NCI-H524 treated with DMSO at 0.1 percent for 48 hours (cell line): ENCODE measurements at places on chromosomes 3 and 15.

GRCh38 chr3:133944181-133944580 is 48.5 kb upstream of the RAB6B start:
- no peak for DNase-seq

GRCh38 chr3:105984837-105985236 is 116.0 kb upstream of the CBLB start:
- DNase-seq: no peak

GRCh38 chr3:17678116-17678741 is 64.2 kb downstream of the TBC1D5 start:
- no peak for DNase-seq

- no peak for DNase-seq
Observed at GRCh38 chr15:64046421-64047153, at the start of gene DAPK2. Gene DAPK2 (minus strand): TSS chr15:64046485. CDS start chr15:64040261, 6,224 bp downstream.

DNA sequence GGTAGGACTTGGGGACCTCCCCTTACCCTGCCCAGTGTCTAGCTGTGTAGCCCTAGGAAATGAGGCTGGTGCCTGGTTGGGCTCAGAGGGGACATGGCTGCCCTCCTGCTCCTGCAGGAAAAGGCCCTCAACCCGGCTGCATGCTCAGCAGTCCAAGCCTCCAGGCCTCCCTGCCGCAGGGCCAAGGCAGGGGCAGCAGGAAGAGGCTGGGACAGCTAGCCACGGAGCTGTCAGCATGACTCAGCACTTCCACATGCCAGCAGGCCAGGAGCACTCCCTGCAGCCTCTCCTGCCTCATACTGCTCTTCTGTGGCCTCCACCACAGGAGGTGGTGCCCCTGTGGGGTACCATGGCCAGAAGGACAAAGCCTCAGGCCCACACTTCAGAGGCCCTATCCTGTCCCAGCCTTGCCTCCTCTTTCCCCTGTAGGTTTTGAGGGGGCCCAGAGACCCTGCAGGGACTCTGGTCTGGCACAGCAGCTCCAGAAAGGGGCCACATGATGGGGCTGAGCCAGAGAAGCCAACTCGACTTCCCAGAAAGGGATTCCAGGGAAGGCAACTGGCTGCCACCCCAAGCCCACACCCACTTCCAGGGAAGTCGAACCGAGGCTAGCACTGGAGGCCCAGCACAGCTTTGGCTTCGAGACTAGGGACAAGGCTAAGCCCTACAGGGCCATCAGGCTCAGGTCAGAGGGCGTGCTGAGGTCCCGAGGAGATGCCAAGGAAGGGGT is 19.5 kb downstream of the TKT start:
- no peak for DNase-seq

DNA sequence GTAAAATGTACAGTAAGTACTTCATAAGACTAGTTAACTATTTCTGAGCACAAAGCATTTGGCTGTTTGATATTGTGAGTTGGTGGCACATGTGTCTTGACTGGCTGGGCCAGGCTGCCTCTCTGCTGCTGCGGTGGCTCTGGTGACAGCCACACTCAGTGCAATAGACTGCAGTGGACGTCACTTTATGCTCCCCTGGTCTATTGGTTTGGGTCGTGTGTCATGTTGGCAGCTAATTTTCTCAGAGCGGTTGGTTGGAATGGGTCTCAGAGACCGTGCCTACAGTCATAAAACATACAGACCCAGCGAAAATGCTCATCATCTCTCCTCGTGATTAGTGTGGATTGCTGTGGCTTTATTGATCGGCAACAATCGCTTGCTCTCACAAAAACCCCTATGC is 71.3 kb downstream of the SV2B start:
- DNase-seq: no peak

- no peak for DNase-seq
Observed at GRCh38 chr3:178856804-178857203, 214.8 kb downstream of the ZMAT3 start.

DNA sequence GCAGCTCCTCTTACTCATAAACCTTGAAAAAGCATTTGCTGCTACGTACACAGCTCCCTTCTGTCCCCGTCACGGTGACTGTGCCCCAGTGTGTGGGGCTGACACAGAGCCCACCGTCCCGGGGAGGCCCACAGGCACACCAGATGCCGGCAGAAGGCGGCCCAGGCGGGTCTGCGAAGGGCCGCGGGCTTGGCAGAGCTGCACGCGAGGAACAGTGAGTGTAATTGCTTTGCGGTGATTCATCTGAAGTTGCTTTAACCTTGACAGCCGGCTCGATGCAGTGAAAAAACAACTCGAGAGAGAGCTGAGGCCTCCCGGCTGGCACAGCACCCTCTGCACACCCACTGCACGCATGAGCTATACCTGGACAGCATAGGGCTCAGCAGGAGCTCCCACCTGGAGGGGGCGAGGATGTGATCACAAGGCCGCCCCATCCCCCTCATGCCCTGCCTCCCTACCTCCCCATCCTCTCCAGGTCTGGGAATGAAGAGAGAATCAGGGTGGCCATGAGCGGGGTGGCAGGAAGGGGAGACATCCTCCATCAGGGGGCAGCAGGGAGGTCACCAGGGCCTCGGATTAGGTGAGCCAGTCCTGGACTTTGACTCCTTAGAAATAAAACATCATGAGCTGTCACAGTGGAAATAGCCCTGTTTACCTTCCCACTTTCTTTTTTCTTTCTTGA is 172.7 kb downstream of the MEGF11 start:
- DNase-seq: no peak
